ENCODE measurements at places on chromosomes 5 and 9.
A peak's percentile ranks its signal among the peaks of the same experiment; 100 is the strongest.

GRCh38 chr9:96618209-96619123, 1.2 kb downstream of the CDC14B start:
- peak; percentile 4 for DNase-seq

- DNase-seq = no peak
Measured at GRCh38 chr5:147413266-147413665, 96.6 kb downstream of the DPYSL3 start.

DNA sequence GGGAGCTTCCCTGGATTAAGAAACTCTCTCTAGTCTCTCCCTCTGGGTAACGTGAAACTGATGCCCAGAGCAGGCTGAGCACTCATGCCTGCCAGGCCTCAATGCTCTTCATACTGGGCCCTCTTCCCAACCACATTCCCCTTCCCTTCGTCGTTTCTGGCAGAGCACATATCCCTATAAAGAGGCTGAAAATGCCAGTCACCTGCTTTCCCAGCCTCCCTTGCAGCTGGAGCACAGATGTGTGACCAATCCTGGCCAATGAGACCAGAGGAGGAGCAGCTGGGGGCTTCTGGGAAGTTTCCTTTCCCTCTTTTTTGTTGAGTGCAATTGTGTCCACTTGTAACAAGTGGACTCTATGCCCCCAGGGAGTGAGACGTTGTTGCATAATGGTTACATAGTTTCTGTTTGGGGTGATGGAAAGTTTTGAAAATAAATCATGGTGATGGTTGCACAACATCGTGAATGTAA, 30.2 kb upstream of the SMIM23 start:
- no peak for DNase-seq

- DNase-seq = no peak
Measured at GRCh38 chr9:135611142-135611874, 28.0 kb downstream of the GLT6D1 start.

GRCh38 chr9:135394131-135394530, 85.5 kb upstream of the PPP1R26 start:
- no peak for DNase-seq

DNA sequence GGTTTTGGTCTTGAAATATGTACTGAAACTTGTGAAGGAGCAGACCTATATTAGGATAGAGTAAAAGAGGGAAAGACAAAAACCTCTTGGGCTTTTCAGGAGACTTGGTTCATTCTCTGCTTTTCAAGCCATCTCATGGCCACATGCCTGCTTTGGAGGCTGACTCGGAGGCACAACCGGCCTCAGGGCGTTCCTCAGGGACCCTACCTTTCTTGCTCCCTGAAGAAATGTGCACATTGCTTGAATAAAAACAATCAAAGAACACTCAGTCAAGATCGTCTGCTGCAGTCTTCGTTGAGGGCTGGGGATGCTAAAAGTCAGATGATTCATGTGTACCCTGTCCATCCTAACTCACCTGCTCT, 994 bp downstream of the IRGM start:
- no peak for DNase-seq

- no peak for DNase-seq
Measured at GRCh38 chr5:107268241-107268640, 402.5 kb downstream of the EFNA5 start.

DNA sequence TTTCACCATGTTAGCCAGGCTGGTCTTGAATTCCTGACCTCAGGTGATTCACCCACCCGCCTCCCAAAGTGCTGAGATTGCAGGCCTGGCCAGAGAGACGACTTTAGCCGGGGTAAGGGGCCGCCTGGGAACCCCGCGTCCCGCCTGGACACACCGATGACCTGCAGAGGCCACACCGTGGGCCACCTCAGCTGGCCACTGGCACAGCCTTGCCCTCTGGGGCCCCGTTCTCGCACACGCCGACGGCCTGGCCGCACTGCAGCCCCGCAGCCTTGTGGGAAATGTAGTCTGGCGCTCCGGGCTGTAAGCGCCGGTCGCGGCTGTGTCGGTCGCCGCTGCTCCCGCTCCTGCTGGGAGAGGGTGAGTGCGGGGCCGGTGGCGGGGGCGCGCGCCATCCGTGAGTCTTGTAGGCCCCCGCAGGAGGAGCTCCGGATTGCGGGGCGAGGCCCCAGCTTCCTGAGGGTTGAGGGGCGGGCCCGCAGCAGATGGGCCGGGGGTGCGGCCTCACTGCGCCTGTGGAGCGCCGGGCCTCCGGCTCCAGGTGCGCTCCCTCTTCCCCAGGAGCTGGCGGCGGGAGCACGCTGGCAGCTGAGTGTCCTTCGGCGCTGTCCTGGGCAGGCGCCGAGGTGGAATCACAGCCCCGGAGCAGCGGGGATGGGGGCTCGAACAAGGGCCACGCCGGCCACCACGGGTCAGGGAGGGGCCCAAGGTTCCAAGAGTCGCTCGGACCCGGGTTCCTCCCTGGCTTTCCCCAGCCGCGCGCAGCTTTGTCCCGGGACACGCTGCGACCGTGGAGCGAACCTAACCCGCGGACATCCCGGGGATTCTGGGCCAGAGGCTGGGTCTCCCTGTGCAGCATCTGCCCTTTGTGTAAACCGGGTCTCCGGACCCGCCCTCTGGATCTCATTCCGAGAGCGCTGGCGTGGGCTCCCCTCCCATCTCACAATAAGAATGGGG, at the start of gene ZFP2:
TSS of gene ZFP2 (plus strand) at position 299 of the 957 bp plus-strand sequence. CDS start 35,401 bp downstream, outside the sequence.
- DNase-seq = peak; percentile 52

DNA sequence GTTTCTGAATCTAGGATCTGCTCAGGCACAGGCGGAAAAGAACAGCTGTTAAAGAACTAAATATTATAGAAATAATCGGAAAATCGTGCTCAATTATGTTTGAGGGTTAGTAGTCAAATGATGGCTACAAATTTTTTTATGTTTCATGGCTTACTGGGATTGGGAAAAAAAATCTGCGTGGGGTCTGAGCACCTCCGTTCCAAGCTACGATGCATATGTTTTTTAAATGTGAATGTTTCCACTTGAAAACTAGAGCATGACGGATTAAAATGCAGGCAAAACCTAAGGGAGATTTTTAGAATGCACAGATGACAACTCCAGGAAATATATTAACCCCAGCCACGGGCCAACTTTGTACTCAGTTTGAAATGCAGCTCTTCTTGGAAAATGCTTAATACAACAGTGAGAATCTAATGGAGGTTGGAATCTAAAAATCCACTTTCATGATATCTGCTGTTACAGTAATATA, 5.3 kb downstream of the OTP start:
- no peak for DNase-seq

DNA sequence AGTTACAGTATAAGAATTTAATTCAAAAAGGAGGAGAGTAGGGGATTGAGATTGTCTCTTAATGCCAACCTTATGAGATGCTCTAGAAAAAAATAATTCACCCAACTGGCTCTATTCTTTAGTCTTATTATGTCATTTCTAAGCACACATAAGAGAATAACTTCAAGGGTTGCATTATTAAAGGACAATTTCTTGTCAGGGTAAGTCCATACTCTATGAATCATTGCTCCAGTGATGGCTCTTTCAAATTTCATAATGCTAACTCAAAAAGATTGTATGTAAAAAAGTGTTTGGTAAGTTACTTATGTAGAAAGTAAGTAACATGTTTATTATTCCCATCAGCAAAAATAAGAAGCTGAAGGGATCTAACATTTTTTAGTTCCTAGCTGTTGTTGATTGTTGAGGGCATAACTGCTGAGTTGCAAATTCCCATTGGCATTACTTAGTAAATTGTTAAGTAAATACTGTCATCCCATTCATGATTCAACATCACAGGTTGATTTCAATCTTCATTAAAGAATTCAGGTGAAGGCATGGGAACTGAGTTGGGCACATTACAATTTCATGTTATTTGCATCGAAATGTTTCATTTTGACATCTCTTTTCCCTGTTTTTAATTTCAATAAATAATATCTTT, 28.6 kb downstream of the ALDH1A1 start:
- DNase-seq = no peak

GRCh38 chr9:126720661-126721563, 83.9 kb upstream of the ZBTB43 start:
- no peak for DNase-seq

- peak; percentile 71 for DNase-seq
Measured at GRCh38 chr9:29209748-29210291, 1636.5 kb upstream of the C9orf72 start.

DNA sequence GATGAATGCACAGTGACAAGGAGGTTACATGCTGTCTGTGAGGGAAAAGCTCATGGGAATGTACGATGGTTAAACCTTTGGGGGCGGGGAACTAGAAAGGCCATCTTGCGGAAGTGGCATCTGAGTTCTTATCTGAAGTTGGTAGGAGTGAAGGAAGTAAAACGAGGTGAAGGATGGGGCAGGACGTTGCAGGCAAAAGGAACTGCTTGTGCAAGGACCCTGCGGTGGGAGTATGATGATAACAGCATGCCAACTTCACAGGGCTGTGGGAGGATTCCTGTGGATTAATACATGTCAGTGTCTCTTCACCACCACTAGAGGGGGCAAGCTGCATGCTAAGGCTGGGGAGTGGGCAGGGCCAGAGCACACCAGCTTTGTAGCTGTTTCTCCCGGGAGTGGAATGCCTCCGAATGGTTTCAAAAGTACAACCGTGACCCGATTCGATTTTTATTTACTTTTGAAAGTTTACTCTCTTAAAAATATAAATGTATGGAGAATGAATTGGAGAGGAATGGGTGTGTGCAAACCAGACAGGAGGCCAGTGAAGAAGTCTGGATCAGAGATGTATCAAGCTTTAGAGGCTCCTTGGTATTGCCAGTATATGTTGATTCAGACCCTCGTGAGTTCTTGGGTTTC, 62.5 kb downstream of the CYFIP2 start:
- DNase-seq = peak; percentile 46

- no peak for DNase-seq
Measured at GRCh38 chr5:61467766-61468482, 135.9 kb downstream of the ZSWIM6 start.

DNA sequence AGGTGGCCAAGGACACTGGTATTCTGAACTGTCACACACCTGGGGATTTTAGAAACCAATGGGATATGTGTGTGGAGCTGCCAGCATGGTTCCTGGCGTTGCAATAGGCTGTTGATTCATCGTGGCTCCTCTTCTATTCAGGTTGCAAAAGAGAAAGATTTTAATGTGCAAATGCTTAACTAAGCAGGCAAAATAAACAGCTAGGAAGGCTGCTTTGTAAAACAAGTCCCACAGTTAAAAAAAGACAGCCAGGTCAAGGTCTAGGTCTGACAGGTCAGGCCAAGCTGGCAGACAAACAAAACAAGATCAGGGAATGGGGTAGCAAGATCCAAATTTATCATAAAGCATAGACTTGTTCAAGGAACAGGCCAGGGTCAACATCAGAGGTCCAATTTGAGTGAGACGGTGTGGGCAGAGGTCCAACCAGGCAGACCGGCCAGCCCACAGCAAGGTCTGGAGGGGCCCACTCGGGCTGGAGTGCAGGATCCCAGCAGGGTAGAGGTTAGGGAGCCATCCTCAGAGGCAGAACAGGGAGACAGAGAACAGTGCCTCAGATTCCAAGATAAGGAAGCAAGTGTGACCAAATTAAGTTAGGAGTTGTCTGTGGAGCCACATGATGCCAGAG, 45.6 kb downstream of the SUB1 start:
- DNase-seq = no peak

DNA sequence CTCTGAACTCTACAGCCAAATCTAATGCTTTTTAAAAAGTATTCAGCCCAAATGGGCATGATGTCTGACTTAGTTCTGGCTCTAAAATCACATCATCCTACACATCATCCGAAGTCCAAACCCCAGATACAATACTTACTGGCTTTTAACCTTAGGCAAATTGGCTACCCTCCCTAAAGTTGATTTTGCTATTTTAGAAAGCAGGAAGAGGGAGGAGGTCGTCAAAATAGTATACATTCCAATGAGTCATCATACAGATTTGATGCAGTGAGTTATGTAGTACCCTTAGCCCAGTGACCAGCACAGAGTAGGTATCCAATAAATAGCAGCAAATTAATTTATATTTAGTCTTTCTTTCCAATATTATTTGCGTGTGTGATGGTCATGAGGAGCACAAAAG, 582.0 kb upstream of the TUSC1 start:
- DNase-seq = no peak

DNA sequence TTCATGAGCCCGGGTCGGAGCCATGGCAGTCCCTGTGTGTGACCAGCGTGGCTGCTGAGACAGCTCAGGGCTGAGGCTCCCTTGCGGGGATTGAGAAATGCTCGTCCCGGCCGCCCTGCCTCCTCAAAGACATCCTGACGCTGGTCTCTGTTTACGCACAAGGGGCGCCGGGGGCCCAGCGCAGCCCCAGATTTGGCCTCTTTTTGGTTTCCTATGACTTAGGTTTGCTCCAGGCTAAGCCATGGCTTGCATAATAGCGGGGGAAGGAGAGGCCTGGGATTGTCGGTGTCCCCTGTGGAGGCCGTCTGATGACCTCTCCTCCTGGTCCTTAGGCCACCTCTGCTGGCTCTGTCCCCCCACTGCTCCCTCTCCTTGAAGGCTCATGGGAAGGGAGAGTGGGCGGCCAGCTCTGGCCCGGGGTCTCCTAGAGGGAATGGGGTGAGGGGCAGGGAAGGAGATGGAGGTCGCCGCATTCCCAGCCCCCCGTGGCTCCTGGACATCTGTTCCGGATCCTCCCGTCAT, 3.5 kb downstream of the LAMC3 start:
- no peak for DNase-seq

DNA sequence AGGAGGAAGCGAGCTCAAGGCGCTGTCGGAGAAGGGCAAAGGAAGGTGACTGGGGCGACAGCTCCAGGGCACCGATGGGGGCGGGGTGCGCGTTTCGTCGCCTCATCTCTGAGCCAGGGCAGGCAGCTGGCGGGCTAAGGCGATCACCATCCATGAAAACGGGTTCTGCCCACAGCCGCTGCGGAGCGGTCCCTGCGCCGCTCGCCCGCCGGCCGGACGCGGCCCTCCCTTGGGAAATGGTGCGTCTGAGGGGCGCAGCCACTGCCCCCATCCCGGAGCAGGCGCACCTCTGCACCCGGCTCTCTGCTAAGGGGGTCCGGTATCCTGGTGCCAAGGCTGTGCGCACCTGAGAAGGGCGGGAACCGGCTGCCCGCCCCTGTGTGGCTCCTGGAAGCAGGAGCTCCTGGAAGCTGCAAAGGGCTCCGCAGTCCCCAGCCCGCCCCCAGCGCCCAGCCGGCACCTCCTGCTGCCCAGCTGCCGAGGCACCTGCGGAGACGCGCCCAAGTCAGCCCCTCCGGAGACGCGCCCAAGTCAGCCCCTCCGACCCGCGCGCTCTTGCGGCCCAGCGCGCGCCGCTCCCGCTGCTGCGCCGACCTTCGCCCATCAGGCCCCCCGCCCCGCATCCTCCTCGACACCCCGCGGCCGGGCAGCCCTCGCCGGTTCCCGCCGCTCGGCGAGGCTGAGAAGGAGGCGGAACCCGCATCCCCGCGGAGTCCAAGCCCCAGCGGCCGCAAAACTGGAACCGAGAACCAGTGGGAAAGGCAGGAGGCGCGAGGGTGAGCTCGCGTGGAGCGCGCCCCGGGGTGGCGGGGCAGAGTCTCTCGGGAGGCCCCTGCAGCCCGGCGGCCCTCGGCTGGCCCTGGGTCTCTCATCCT, 757 bp downstream of the ANKRD34B start:
- DNase-seq = peak; percentile 12

All from NCI-H1105 treated with DMSO at 0.1 percent for 48 hours (cell line).